ENCODE measurements at places on chromosomes 6 and 20. TPM values are rescaled to one million over a fixed set of nuclear protein-coding genes. Genes with fewer than 3 reads are reported as not detected.

Gene CFB
- total RNA-seq: 37.8 TPM

Gene EYA4
- 0.64 TPM for total RNA-seq

Gene UBE2J1
- total RNA-seq: 28.3 TPM

Gene CDH4
- not detected for total RNA-seq

Gene ECT2L
- total RNA-seq: not detected

Gene CGA
- not detected for total RNA-seq

Gene SEMG2
- not detected for total RNA-seq

Gene WFDC10B
- total RNA-seq: not detected

Gene RSPO3
- 5.2 TPM for total RNA-seq

Gene MOXD1
- 8.3 TPM for total RNA-seq

Gene SLC17A9
- total RNA-seq: 6.4 TPM

Gene SIRPB1
- total RNA-seq: 1.3 TPM

Gene DAAM2
- 15.7 TPM for total RNA-seq

Gene RAET1L
- not detected for total RNA-seq

Gene LRP11
- 2.2 TPM for total RNA-seq

Gene BFSP1
- total RNA-seq: 0.82 TPM

Gene SLC35F1
- total RNA-seq: 0.37 TPM

Gene ELOVL2
- not detected for total RNA-seq

Gene FOXQ1
- not detected for total RNA-seq

Gene LTB
- not detected for total RNA-seq

Gene TRIM10
- total RNA-seq: 4.6 TPM

Gene SOBP
- 2.6 TPM for total RNA-seq

Gene ANKRD66
- total RNA-seq: not detected

Gene SLC22A16
- not detected for total RNA-seq

Gene GPRC6A
- not detected for total RNA-seq

Gene FOXC1
- 0.79 TPM for total RNA-seq

Gene EPHA7
- total RNA-seq: 11.0 TPM

Gene SYCP2
- not detected for total RNA-seq

Gene TTBK1
- total RNA-seq: 0.20 TPM

Gene ZSCAN16
- total RNA-seq: 19.5 TPM

Gene LKAAEAR1
- not detected for total RNA-seq

Gene FOXS1
- not detected for total RNA-seq

Gene C20orf202
- not detected for total RNA-seq

Gene CD40
- total RNA-seq: 4.1 TPM

Gene HLA-DQB2
- total RNA-seq: 0.32 TPM

Gene LRRN4
- total RNA-seq: 0.48 TPM
